ENCODE measurements at places on chromosomes 6 and 20.

DNA sequence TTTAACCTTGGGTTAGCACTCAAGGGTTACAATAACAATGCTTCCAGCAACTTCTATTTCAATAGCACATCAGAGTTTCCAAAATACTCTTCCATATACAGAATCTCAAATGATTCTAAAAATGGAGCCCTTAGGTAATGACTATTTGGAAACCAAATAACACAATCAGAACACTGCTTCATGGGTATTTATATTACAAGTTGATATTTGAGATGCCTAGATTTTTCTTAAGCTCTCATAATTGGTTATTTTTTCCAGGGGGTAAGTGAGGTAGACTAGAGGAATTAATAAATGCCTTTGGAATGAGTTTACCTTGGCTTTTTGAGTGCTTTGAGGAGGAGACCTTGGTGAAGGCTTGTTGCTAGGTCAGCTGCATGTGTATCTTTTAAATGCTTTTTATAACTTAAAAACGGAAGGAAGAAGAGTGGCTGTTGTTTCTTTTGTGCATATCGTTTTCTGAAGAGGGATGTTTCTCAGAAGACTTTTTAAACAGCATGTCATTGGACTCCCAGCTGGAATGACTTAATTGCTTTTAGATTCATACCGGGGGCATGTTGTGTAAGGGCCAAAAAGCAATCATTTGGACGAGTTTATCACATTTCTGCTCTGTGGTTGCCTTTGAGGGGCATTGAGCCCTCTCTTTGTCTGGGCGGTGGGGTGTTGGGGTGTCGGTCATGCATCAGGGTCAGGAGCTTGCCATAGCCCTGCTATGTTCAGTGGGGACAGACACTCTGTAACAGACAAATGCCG lies 186.0 kb downstream of the DTNBP1 start:
- DNase-seq: no peak
- H3K27me3 ChIP-seq: no peaks in the 10 kb centered on the region

GRCh38 chr6:41651962-41652657 lies 13.8 kb downstream of the MDFI start:
- H3K36me3 ChIP-seq: no peaks in the 10 kb centered on the region
- no peak overlapping the region for H3K4me3 ChIP-seq
- no peak for DNase-seq
- no peak overlapping the region for H3K27ac ChIP-seq

DNA sequence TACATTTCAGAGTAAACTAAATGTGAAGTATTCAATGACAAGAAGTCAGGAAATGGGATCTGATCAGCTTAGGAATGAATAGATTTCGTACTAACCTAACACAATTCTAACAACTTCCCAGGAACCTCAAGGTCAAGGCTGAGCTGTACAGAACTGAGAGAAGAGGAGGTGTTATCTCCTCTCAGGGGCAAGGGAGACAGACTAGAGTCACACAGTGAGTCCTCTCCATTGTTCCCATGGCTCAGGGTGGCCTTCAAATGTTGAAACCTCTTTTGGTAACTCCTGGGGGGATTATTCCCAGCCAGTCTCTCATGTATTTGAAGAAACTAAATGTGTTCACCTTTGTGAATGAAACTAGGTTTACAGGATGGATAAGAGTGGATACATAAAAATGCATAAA lies 27.7 kb downstream of the ELOVL2 start:
- no peaks in the 10 kb centered on the region for H3K4me1 ChIP-seq
- no peak for DNase-seq
- no peaks in the 10 kb centered on the region for H3K36me3 ChIP-seq

DNA sequence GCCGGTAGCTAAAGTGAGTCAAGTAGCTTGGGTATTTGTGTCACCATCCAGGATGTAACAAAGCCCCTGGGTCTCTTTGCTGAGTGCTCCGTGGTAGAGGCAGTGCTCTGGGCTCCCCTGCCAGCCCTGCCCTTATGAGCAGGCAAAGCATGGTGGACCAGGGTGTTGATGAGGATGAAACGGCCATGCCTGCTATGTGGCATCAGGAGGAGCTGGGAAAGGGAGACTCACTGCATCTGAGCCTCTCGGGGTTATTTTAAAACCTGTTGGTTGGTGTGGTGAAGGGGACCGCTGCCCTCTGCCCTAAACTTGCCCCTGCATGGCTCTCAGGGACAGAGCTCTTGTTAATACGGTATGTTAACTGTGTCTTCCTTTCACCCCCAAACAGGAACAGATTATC lies 143.1 kb downstream of the DTNBP1 start:
- H3K27ac ChIP-seq: no peak overlapping the region
- DNase-seq: no peak
- H3K4me1 ChIP-seq: no peaks in the 10 kb centered on the region
- H3K4me3 ChIP-seq: no peak overlapping the region
- H3K36me3 ChIP-seq: peaks cover 84% of the 10 kb centered on the region

DNA sequence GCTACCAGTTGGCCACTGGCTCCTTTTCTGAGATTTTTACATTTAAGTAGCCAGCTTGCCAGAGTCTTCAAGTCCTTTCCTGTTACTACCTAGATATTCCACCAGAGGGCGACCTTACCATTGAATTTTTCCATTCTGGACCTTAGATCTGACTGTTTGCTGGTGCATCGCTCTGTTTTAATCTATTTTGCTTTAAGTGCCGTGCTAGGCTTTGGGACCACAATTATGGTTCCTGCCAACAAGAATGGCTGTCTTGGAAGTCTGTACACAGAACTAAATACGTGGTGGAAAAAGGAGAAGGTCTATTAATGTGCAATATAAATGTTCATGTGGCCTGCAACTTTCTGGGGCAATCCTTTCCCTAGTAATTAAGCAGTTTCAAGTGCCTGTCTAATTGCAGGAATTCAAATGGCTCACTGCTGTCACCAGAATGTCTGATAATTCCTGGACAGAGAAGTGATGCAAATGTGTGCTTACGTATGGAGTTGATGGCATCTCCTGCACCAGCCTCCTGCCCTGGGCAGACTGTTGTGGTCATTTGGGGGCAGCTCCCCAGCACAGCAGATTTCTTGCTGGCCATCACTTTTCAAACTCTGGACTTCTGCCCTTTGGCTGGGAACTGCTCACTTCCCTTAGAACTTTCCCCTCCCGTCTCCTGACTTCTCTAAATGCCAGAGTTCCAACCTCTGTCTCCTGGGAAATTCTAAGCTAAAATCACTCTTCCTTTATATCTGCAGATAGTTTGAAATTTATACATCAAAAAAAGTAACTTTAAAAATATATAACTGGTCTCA lies 5.6 kb upstream of the HLA-DOA start:
- no peak overlapping the region for H3K27ac ChIP-seq
- H3K27me3 ChIP-seq: no peaks in the 10 kb centered on the region
- H3K4me3 ChIP-seq: no peak overlapping the region
- DNase-seq: no peak
- H3K4me1 ChIP-seq: no peaks in the 10 kb centered on the region

DNA sequence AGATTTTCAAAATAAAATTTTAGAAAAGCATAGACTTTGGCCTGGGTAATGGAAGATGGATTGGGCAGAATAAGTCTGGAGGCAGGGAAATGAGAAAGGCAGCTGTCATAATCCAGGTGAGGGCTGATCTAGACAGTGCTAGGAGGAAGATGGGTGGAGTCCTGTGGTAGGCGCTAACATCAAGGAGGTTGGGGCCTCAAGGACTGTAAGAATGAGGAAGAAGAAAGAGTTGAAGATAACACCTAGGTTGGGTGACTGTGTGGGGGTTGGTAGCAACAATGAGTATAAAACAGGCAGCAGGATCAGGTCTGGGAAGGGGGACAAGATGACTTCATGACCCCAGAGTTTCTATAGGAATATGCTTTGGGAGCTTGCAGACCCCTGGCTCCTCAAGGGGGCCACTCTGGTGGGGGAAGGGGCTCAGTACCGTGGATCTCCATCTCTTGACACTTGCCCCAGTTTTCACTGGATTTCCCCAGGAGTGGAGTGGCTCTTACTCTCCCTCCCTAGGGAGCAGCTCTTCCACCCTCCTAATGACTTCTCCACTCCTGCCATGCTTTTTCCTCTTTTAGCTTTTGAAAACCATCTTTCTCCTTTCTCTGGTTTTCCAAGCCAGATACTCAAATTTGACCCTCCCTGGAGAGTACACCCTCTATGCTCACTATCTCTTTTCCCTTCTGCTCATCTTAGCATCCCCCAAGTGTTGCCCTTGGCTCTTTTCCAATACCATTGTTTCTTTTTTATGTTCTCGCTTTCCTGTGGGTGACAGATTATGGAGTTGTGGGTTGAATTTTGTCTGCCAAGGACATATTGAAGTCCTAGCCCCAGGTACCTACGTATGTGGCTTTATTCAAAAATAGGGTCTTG lies 14.8 kb downstream of the TRIM31 start:
- DNase-seq: no peak
- no peaks in the 10 kb centered on the region for H3K36me3 ChIP-seq
- peaks cover 40% of the 10 kb centered on the region for H3K4me1 ChIP-seq
- H3K27ac ChIP-seq: no peak overlapping the region
- H3K4me3 ChIP-seq: no peak overlapping the region
- peaks cover 56% of the 10 kb centered on the region for H3K27me3 ChIP-seq

GRCh38 chr6:27478141-27478705 lies 5.3 kb upstream of the ZNF184 start:
- H3K27ac ChIP-seq: peak overlapping the region; percentile 92
- no peaks in the 10 kb centered on the region for H3K36me3 ChIP-seq
- peaks cover 15% of the 10 kb centered on the region for H3K4me1 ChIP-seq
- DNase-seq: no peak
- peak overlapping the region; percentile 97 for H3K4me3 ChIP-seq

DNA sequence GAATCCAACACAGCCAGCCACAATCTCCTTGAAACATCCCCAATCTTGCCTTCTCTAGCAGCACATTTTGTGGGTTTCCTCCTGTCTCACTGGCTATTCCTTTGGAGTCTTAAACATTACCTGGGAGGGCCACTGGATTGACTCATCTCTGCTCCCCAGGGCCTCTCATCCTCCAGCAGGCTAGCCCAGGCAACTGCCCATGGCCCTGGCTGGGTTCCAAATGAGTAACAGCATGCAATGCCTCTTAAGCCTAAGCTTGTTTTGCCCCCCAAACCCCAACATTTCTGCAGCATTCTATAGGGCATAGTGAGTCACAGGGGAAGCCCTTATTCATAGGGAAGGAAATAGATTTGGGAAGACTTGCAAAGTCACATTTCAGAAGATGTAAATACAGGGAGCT lies 204.9 kb downstream of the FOXA2 start:
- no peaks in the 10 kb centered on the region for H3K36me3 ChIP-seq
- H3K4me1 ChIP-seq: no peaks in the 10 kb centered on the region
- no peaks in the 10 kb centered on the region for H3K27me3 ChIP-seq
- DNase-seq: no peak

DNA sequence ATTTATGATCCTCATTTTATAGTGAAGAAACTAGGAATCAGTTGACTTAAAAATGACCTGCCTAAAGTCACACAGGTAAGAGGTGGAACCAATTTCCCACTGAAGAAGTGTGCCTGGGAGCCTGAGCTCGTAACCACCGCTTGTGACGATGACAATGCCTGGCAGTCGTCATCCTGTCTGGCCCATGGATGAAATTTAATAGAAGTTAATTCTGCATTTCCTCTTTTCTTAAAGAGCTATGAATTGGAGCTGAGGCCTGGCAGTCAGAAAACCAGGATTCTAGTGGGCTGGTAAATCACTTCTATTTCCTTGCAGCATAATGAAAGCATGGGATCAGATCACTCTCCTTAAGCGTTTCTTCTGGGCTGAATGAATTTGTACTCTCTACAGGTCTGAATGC lies 200.0 kb upstream of the SGK1 start:
- H3K4me3 ChIP-seq: no peak overlapping the region
- DNase-seq: no peak
- no peak overlapping the region for H3K27ac ChIP-seq
- no peaks in the 10 kb centered on the region for H3K36me3 ChIP-seq
- H3K27me3 ChIP-seq: no peaks in the 10 kb centered on the region
- peaks cover 26% of the 10 kb centered on the region for H3K4me1 ChIP-seq

- no peak overlapping the region for H3K27ac ChIP-seq
- H3K27me3 ChIP-seq: no peaks in the 10 kb centered on the region
- H3K4me3 ChIP-seq: no peak overlapping the region
- no peaks in the 10 kb centered on the region for H3K36me3 ChIP-seq
Measured at GRCh38 chr6:151723152-151723551, 84.3 kb upstream of the ESR1 start.

- H3K4me3 ChIP-seq: no peak overlapping the region
- no peaks in the 10 kb centered on the region for H3K4me1 ChIP-seq
- no peaks in the 10 kb centered on the region for H3K27me3 ChIP-seq
Measured at GRCh38 chr6:79117752-79118151, 39.7 kb upstream of the PHIP start.

DNA sequence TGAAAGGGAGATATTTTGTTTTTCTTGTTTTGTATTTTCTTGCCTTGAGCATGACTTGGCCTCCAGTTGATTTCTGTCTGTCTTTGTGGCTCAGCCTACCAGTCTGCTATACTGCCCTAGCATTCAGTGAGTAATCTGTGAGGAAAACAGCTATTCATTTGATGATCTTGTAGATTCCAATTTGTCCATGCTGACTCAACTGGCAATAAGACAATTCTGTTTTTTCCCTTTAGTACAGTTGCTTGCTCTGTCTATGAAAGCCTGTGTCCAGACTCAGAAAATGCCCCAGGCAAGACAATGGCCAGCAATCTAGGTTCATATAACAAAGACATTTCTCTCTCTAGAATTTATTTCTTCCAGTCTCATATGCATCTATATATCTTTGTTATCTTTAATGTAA lies 10.9 kb upstream of the SOX4 start:
- peaks cover 15% of the 10 kb centered on the region for H3K27me3 ChIP-seq
- no peak overlapping the region for H3K27ac ChIP-seq
- H3K4me1 ChIP-seq: no peaks in the 10 kb centered on the region

DNA sequence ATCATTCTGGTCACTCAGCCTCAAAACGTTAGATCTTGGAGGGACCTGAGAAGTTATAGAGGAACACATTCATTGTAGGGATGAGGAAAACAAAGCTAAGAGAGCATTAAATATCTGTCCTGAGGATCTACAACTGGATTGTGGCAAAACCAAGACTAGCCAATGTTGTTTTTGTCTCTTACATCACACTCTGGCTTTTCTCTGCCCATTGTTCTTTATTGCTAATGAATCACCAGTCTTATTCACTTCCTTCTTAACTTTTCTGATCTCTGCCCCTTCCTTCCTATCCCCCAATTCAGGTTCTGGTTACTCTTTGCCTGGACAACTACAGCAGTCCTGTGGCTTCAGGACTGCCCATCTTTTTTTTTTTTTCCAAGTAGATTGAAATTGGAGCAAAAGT lies 57.0 kb upstream of the PREP start:
- DNase-seq: no peak
- no peaks in the 10 kb centered on the region for H3K4me1 ChIP-seq
- no peaks in the 10 kb centered on the region for H3K36me3 ChIP-seq
- H3K27ac ChIP-seq: peak overlapping the region; percentile 84
- no peak overlapping the region for H3K4me3 ChIP-seq

- no peaks in the 10 kb centered on the region for H3K36me3 ChIP-seq
- peaks cover 18% of the 10 kb centered on the region for H3K27me3 ChIP-seq
- H3K27ac ChIP-seq: no peak overlapping the region
- no peak overlapping the region for H3K4me3 ChIP-seq
Measured at GRCh38 chr20:10177326-10177725, 41.3 kb upstream of the SNAP25 start.

- H3K4me1 ChIP-seq: peaks cover 49% of the 10 kb centered on the region
- no peaks in the 10 kb centered on the region for H3K27me3 ChIP-seq
- no peaks in the 10 kb centered on the region for H3K36me3 ChIP-seq
- no peak for DNase-seq
- no peak overlapping the region for H3K4me3 ChIP-seq
Measured at GRCh38 chr6:15255481-15255880, 9.6 kb downstream of the JARID2 start.

All from T-cell (primary cell).